Central memory CD4-positive, alpha-beta T cell (primary cell): ENCODE measurements at places on chromosomes 6 and 20.

DNA sequence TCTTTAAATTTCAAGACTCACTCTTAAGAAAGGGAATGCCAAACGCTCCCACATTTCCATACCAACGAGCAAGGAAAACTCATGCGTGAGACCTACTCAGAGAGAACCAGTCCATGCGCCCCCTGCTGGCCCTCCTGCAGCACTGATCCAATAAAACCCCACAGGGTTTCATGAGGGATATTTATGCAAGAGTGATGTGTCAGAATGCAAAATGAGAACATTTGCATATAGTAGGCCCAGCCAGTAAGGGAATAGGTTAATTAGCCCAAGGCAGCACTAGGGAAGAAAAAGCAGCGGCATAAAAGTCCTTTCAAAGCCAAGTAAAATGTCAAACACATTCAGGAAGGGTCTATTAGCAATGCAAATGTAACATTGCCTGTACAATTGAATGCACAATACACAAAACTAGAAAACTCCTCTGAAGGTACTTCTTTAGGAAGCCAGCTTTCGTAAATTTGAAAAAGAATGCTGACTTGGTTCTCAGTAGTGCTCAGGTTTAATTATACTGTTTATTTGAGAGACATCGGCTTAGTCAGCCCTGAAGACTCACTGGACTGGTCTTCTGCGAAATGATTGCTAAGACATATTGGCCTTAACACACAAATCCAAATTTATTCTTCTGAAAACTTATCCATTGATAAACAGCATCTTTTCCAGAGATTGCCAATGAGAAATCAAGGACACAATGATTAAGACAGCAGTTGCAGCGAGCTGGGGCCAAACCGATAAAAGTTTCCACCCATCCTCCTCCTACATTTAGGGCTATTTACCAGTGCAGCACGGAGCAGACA, 93.2 kb downstream of the GMPR start:
- peak; percentile 56 for DNase-seq

GRCh38 chr20:57995381-57995977, 233.0 kb downstream of the ANKRD60 start:
- DNase-seq = no peak

DNA sequence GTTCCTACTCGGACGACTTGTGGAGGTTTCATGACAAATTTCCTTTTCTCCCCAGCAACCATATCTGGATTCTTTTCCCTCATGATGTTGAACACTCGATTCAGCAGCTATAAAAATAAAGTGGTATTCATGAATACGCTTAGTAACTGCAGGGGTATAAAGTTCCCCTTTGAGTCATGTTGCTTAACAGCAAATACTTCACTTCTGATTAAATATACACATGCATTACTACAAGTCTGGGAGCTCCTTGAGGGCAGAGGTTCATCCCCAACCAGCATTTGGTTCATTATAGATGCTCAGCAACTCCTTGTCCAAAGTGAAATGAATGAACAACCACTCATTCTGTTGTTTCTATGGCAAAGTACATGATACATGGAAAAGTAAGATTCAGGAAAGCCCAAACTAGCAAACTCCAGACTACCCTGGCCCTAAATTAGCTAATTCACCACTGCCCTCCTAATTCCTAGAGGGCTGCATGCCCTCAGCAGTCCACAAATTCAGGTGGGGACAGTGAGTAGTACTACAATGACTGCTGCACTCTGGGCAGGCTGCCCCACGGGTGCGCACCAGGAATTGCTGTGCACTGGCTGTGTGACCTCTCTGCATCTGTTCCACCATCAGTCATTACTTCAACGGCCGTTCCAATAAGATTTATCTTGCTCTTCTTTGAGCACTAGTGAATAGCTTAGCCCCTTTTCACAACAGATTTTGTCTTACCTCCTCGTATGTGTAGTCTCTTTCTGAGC, 15.2 kb downstream of the EIF2S2 start:
- no peak for DNase-seq

GRCh38 chr6:36536873-36537547, 10.3 kb downstream of the STK38 start:
- no peak for DNase-seq

- DNase-seq = no peak
Observed at GRCh38 chr6:45808917-45809316, 206.7 kb downstream of the CLIC5 start.

DNA sequence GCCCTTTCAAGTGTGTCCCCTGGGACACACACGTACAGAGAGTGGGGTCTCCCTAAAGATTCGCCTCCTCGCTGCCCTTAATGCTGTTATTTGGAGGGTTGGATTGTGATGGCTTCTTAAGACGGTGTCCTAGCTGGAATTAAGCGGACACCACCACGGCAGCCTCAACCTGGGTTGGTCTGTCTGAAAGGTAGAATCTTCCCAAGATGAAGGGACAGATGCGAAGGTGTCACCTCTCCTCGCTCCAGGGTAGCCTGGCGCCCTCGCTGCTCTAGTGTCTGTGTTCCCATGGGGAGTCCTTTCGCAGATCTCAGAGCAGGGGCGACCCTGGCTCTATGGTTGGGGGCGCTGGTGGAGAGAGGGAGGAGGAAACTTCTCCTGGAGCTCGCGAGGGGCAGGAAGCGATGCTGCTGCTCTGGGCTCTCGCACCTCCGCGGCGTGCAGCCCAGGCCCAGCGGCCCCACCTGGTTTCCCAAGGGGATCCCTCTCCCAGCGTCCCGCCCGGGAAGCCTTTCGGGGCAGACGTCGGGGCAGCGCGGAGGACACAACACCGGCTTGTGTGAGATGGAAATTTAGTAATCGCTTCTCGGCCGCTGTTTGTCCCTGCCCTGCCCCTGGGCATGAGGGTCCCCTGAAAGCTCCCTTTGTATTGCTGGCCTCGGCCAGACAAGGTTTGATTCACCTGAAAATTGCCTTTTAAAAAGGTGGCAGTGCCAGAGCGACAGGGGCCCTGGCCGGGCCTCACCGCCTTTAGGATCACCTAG, 1.7 kb downstream of the RSPO3 start:
- no peak for DNase-seq
